H9 (cell line): ENCODE measurements at places on chromosomes 2 and 18. TPM values are rescaled to one million over a fixed set of nuclear protein-coding genes. Genes with fewer than 3 reads are reported as not detected.

GRCh38 chr2:231347638-231348037 is 47.9 kb upstream of the B3GNT7 start:
- H3K27me3 ChIP-seq: no peaks in the 10 kb centered on the region
- no peak overlapping the region for H3K27ac ChIP-seq
- H3K4me1 ChIP-seq: no peaks in the 10 kb centered on the region
- no peak for DNase-seq

- peaks cover 44% of the 10 kb centered on the region for H3K36me3 ChIP-seq
- H3K4me1 ChIP-seq: peaks cover 11% of the 10 kb centered on the region
- H3K27me3 ChIP-seq: no peaks in the 10 kb centered on the region
These were observed 95.5 kb downstream of the MTCL1 start for GRCh38 chr18:8800876-8801262.

GRCh38 chr18:44227501-44227900 is 453.2 kb upstream of the SETBP1 start:
- no peaks in the 10 kb centered on the region for H3K36me3 ChIP-seq
- H3K4me3 ChIP-seq: no peak overlapping the region
- no peaks in the 10 kb centered on the region for H3K27me3 ChIP-seq
- no peak overlapping the region for H3K27ac ChIP-seq
- DNase-seq: no peak
- H3K4me1 ChIP-seq: no peaks in the 10 kb centered on the region

Gene ACP1
- 135 and 143 TPM in 2 replicates for total RNA-seq

GRCh38 chr18:79766308-79766707 is 31.4 kb upstream of the KCNG2 start:
- no peak overlapping the region for H3K4me3 ChIP-seq
- H3K27me3 ChIP-seq: no peaks in the 10 kb centered on the region
- no peaks in the 10 kb centered on the region for H3K36me3 ChIP-seq
- no peaks in the 10 kb centered on the region for H3K4me1 ChIP-seq
- H3K27ac ChIP-seq: no peak overlapping the region

GRCh38 chr2:237696461-237696860 is 69.1 kb downstream of the LRRFIP1 start:
- H3K4me3 ChIP-seq: no peak overlapping the region
- no peaks in the 10 kb centered on the region; the same call in 2 of the 3 replicates for H3K36me3 ChIP-seq
- no peaks in the 10 kb centered on the region for H3K27me3 ChIP-seq
- H3K27ac ChIP-seq: no peak overlapping the region
- DNase-seq: peak; percentile 14

GRCh38 chr2:217935901-217936684 is 66.7 kb downstream of the TNS1 start:
- peaks cover 24% of the 10 kb centered on the region; the same call in 1 of the 2 replicates for H3K4me1 ChIP-seq
- no peak overlapping the region for H3K27ac ChIP-seq
- H3K27me3 ChIP-seq: no peaks in the 10 kb centered on the region
- no peak for DNase-seq
- peak overlapping the region; percentile 22; the same call in 1 of the 3 replicates for H3K4me3 ChIP-seq
